ENCODE measurements at places on chromosomes 12 and 14. TPM values are rescaled to one million over a fixed set of nuclear protein-coding genes. Genes with fewer than 3 reads are reported as not detected.

The GPR132 gene
- 32.6 TPM for total RNA-seq

The TCP11L2 gene
- total RNA-seq: 19.6 TPM

The NPFF gene
- total RNA-seq: not detected

The RNASE7 gene
- total RNA-seq: not detected

The CD27 gene
- 77.9 TPM for total RNA-seq

The CDKN3 gene
- 62.1 TPM for total RNA-seq

The C12orf50 gene
- total RNA-seq: 0.07 TPM

The ITGA7 gene
- 11.9 TPM for total RNA-seq

The LMNTD1 gene
- total RNA-seq: not detected

The AMDHD1 gene
- total RNA-seq: 0.99 TPM

The PTGES3 gene
- 285 TPM for total RNA-seq

The P2RX2 gene
- not detected for total RNA-seq

The KCNH3 gene
- 6.3 TPM for total RNA-seq

The GPRC5D gene
- total RNA-seq: not detected

The VASH1 gene
- 1.8 TPM for total RNA-seq

The KRT75 gene
- not detected for total RNA-seq

The KRT79 gene
- 0.12 TPM for total RNA-seq

The LMO3 gene
- not detected for total RNA-seq

The KLRF1 gene
- total RNA-seq: not detected

The R3HDM2 gene
- total RNA-seq: 36.3 TPM

The CTDSP2 gene
- 103 TPM for total RNA-seq

The ACSS3 gene
- not detected for total RNA-seq

The BEGAIN gene
- 1.3 TPM for total RNA-seq

The MRPS35 gene
- total RNA-seq: 53.9 TPM

The CCT2 gene
- total RNA-seq: 238 TPM

The HOXC13 gene
- not detected for total RNA-seq

The GPR135 gene
- total RNA-seq: 1.6 TPM
